Right lobe of liver (tissue), 6 donors: ENCODE measurements at places on chromosomes 13 and 19. TPM values are rescaled to one million over a fixed set of nuclear protein-coding genes. Genes with fewer than 3 reads are reported as not detected.

The CCL25 gene
- not detected for total RNA-seq

The BCL3 gene
- total RNA-seq: 37.1 TPM

GRCh38 chr13:48838193-48838973 lies 137.3 kb upstream of the FNDC3A start:
- H3K36me3 ChIP-seq: no peaks in the 10 kb centered on the region
- H3K4me1 ChIP-seq: no peaks in the 10 kb centered on the region
- H3K27ac ChIP-seq: no peak overlapping the region
- no peak for DNase-seq
- no peak overlapping the region for H3K4me3 ChIP-seq
- no peaks in the 10 kb centered on the region for H3K27me3 ChIP-seq

- H3K4me1 ChIP-seq: no peaks in the 10 kb centered on the region
- DNase-seq: no peak
- no peak overlapping the region for H3K27ac ChIP-seq
- H3K4me3 ChIP-seq: no peak overlapping the region
- H3K27me3 ChIP-seq: peaks cover 98% of the 10 kb centered on the region
- no peaks in the 10 kb centered on the region for H3K36me3 ChIP-seq
Observed at GRCh38 chr13:99991013-99991827, 9.6 kb downstream of the ZIC2 start.
